Dermis lymphatic vessel endothelial cell (primary cell): ENCODE measurements at places on chromosomes 13 and 19. TPM values are rescaled to one million over a fixed set of nuclear protein-coding genes. Genes with fewer than 3 reads are reported as not detected.

The KBTBD7 gene
- 8.5 and 8.8 TPM in 2 replicates for total RNA-seq

The TMPRSS9 gene
- total RNA-seq = under 0.01 TPM in 2 replicates

The ZNF426 gene
- 16.4 and 24.8 TPM in 2 replicates for total RNA-seq

The TLE6 gene
- 1.7 TPM in 2 replicates for total RNA-seq

The FAM216B gene
- not detected in 2 replicates for total RNA-seq

The ZNF600 gene
- 2.1 and 4.0 TPM in 2 replicates for total RNA-seq

The STRN4 gene
- total RNA-seq = 74.6 and 86.6 TPM in 2 replicates

The ZNF69 gene
- total RNA-seq = 2.0 and 4.2 TPM in 2 replicates

The ZSCAN18 gene
- total RNA-seq = 7.5 TPM in 2 replicates

The RAB3A gene
- total RNA-seq = 0.34 and 0.76 TPM in 2 replicates

The SCGB2B2 gene
- total RNA-seq = under 0.01 TPM in 1 of 2 replicates, not detected in the other

The MCEMP1 gene
- total RNA-seq = not detected in 2 replicates

The PCP2 gene
- total RNA-seq = not detected in 2 replicates

The TMC4 gene
- 0.34 and 0.54 TPM in 2 replicates for total RNA-seq

The IGFL1 gene
- total RNA-seq = not detected in 2 replicates

The CYP4F8 gene
- total RNA-seq = not detected in 2 replicates

The CEACAM7 gene
- total RNA-seq = 0.33 and 1.9 TPM in 2 replicates

The OLFM2 gene
- 0.34 and 0.98 TPM in 2 replicates for total RNA-seq

The TUBA3C gene
- total RNA-seq = not detected in 2 replicates
